ENCODE measurements at places on chromosomes 11 and 22.

- H3K4me3 ChIP-seq = no peak overlapping the region
- no peak for DNase-seq
- H3K27me3 ChIP-seq = peaks cover 98% of the 10 kb centered on the region
- H3K27ac ChIP-seq = no peak overlapping the region
- no peaks in the 10 kb centered on the region for H3K36me3 ChIP-seq
- H3K4me1 ChIP-seq = no peaks in the 10 kb centered on the region
Observed at GRCh38 chr22:49320714-49321476, 506.8 kb downstream of the BRD1 start.

DNA sequence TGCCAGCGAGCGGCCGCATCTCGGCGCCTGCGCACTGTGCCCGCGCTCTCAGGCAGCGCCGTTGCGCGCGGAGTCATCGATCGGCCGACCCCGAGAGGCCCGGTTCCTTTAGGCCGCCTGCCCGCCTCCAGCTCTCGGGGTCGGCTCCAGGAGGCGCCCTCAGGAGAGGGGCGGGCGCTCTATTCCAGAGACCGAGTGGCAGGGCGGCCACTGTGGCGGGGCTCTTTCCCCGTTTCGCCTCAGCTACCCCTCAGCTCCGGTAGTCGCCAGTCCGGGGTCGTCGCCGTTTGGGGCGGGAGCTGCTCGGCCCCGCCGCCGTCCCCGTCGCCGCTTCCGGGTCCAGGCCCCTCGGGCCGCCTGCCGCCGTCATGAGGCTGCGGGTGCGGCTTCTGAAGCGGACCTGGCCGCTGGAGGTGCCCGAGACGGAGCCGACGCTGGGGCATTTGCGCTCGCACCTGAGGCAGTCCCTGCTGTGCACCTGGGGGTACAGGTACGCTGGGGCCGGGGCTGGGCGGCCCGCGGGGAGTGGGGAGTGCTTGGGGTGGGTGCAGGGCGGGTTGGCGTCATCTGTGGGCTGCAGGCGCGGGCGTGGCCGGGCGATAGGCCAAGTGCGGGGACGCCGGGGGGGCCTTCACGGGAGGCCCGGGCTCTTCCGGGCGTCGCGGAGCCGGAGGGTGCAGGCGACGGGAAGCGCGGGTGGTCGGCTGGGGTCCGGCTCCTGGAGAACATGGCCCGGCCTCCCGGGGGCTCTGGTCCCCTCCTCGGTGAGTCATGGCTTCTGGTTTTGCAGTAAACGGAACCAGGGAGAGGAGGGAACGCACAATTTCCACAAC lies at the start of gene FBXO7:
Gene FBXO7, plus strand, starts transcription at position 177 of the 833 bp plus-strand sequence. Its CDS starts 192 bp downstream, at position 369.
- H3K4me3 ChIP-seq = peak within 1 kb of the TSS; percentile 92
- peak within 1 kb of the TSS; percentile 99 for H3K27ac ChIP-seq
- H3K27me3 ChIP-seq = no peaks in the 10 kb centered on the region

- H3K27ac ChIP-seq = peak overlapping the region; percentile 94
- H3K4me1 ChIP-seq = peaks cover 32% of the 10 kb centered on the region
- no peaks in the 10 kb centered on the region for H3K27me3 ChIP-seq
- H3K36me3 ChIP-seq = no peaks in the 10 kb centered on the region
- peak; percentile 40 for DNase-seq
- H3K4me3 ChIP-seq = peak overlapping the region; percentile 68
Observed at GRCh38 chr22:23520863-23521440, 59.1 kb downstream of the IGLL1 start.

- H3K4me3 ChIP-seq = no peak overlapping the region
- DNase-seq = no peak
- peaks cover 56% of the 10 kb centered on the region for H3K4me1 ChIP-seq
Observed at GRCh38 chr22:33706100-33706499, 214.2 kb downstream of the LARGE1 start.

- H3K27ac ChIP-seq = no peak overlapping the region
- H3K27me3 ChIP-seq = no peaks in the 10 kb centered on the region
- no peaks in the 10 kb centered on the region for H3K4me1 ChIP-seq
- peaks cover 67% of the 10 kb centered on the region for H3K36me3 ChIP-seq
- H3K4me3 ChIP-seq = no peak overlapping the region
- no peak for DNase-seq
Observed at GRCh38 chr22:24037851-24038765, 27.0 kb downstream of the CABIN1 start.

- peaks cover 32% of the 10 kb centered on the region for H3K27me3 ChIP-seq
- no peak overlapping the region for H3K4me3 ChIP-seq
- no peak for DNase-seq
- H3K36me3 ChIP-seq = no peaks in the 10 kb centered on the region
Observed at GRCh38 chr22:41983513-41984405, 14.5 kb downstream of the SEPTIN3 start.
